Fibroblast of the conjunctiva (primary cell): ENCODE measurements at places on chromosomes 5 and 9.

GRCh38 chr5:116452774-116453368, 121.8 kb downstream of the SEMA6A start:
- no peak for DNase-seq

DNA sequence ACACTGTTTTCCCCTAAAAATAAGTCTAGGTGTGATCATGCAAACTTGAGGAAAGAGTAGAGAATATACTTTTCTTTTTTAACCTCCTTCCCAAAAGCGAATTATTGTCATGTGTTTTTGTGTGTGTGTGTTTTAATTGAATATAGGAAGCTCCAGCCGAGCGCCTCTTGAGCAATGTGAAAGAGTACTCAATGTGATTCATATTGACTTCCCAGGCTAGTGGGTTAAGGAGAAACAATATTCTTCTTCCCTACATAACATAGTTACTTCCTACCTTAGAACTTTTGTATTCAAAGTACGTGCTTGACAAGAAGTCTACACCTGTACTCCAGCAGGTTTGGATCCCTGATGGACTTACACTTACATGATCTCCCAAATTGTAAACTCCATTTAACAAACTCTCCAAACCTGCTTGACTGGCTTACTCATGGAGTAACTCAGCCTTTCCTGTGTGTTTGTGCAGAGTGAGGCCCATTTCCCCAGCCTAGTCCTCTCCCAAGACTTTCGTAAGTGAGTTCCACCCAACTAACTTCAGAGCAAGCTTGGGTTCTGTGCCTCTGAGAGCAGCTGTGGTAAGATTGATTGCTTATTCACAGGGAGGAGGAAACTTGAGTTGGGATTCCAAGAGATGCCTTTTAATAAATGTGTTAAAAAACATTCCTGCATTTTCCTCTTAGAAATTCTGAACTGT, 9.3 kb downstream of the SLC28A3 start:
- no peak for DNase-seq

DNA sequence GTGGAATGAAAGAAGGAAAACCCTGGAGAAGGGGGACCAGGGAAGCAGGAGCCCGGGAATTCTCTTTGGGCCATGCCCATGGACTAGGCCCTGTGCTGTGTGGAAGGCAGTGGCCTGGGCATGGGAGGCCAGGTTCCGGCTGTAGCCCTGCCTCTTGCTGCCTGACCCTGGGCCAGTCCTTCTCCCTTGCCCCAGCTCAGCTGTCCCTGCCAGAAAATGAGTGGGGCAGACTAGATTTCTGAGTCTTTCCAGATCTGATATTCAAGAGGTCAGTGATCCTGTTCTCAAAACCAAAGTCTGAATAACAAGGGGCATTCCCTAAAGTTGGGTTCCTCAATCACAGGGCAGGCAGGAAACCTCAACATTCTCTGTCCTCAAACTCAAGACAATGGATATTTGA, 24.8 kb upstream of the CORO2A start:
- no peak for DNase-seq

- DNase-seq, result no peak
Measured at GRCh38 chr5:67211926-67212325, 15.3 kb upstream of the CD180 start.

DNA sequence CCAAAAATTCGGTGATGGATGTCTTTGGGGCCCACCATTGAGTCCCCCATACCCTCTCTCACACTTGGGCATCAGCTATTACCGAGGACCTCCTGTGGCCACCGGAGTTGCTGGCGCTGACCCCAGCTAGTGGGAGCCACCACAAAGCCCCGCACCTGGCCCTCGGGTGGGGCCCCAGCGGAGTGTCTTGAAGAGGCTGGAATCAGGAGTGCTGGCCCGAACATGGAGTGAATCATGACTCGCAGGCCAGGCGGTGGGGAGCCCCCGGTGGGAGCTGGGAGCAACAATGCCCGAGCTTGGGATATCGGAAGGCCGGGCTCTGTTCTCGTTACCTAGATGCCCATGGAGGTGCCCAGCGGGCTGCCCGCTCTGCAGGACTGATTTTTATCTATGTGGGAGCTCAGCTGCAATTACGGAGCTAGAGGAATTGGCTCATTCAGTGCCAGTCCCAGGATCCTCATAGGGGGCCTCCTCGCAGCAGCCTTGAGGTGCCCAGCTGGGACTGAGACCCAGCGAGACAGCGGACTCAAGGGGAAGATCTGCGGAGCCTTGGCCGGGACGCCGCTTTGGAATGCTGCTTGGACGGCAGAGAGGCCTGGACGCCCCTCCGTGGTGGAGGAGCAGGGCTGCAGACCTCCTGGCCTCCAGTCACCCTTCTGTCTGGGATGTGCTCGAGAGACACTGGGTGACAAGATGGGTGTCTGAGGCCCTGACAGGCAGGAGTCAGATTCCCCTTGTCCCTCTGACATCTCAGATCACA, 70.8 kb downstream of the PSMB7 start:
- no peak for DNase-seq

DNA sequence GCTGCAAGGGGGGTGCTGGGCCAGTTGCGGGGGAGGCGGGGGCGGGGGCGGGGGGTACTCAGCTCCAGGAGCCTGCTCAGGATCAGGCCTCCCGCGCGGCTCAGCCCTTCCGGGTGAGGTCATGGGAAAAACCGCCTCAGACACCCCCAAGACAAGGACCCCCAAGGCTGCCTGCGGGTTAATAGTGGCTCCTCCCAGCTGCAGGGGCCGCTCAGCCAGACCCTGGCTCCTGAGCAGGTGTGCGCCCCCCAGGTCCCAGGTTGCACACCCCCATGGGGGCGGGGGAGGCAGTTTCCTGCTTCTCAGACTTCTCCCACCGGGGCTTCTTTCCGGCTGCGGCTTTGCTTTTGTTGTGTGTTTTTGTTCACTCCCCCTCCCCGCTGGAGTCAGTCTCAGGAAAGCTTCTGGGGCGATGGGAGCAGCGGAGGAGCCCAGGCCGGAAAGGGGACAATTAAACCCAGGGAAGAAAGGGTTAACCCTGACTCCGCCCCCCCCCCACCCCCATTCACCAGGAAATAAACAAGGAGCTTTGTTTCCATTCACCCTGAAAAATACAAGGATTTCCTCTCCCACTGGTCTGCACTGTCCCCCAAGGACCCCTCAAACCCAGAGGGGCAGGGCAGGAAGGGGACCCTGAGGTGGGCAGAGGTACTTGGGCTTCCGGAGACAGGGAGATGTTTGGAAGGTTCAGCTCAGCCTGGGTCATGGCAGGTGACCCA, 42.3 kb upstream of the NOTCH1 start:
- DNase-seq, result no peak

DNA sequence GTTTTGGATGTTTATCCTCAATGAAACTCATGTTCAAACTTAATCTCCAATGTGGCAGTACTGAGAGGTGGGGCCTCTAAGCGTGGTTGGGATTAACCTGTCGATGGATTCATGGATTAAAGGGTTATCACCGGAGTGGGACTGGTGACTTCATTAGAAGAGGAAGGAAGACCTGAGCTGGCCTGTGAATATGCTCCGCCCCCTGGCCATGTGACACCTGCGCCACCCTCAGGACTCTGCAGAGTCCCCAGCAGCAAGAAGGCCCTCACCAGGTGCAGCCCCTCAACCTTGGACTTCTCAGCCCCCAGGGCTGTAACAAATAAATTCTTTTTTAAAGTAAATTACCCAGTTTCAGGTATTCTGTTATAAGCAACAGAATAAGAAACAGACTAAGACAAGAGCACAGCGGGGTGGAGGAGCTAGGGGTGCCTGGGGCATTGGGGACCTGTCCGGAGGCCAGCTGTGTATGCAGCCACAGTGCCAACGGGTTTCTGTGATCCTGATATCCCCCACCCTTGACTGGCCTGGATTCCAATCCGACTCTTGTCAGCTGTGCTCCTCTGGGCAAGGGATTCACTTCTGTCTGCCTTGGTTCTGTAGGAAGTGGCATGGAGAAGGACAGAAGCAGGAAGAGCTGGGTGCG, 3.2 kb upstream of the MAPK9 start:
- no peak for DNase-seq

DNA sequence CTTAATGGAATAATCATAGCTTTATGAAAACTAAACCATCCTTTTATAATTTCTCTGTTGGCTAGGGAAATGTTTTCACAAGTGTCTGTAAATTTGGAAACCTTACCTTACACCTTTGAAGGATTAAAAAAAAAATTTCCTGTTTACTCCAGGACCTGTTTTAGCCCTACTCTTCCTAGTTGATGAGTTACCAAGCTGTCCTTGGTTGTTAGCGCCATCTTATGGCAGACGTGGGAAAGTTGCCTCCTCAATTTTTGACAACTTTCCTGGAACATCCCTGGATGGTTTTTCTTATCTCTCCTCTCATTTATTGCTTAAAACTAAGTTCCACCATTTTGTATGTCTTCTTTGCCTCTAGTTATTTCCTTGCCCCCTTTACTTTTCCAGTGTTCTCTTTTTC, 25.7 kb downstream of the ZSWIM6 start:
- DNase-seq, result no peak

GRCh38 chr9:96875461-96876142, 21.3 kb upstream of the ZNF782 start:
- DNase-seq, result peak; percentile 70

GRCh38 chr9:135661816-135662560, 1.1 kb upstream of the LCN9 start:
- DNase-seq, result no peak
